AG04450 (cell line): ENCODE measurements at places on chromosomes 16 and 17.

DNA sequence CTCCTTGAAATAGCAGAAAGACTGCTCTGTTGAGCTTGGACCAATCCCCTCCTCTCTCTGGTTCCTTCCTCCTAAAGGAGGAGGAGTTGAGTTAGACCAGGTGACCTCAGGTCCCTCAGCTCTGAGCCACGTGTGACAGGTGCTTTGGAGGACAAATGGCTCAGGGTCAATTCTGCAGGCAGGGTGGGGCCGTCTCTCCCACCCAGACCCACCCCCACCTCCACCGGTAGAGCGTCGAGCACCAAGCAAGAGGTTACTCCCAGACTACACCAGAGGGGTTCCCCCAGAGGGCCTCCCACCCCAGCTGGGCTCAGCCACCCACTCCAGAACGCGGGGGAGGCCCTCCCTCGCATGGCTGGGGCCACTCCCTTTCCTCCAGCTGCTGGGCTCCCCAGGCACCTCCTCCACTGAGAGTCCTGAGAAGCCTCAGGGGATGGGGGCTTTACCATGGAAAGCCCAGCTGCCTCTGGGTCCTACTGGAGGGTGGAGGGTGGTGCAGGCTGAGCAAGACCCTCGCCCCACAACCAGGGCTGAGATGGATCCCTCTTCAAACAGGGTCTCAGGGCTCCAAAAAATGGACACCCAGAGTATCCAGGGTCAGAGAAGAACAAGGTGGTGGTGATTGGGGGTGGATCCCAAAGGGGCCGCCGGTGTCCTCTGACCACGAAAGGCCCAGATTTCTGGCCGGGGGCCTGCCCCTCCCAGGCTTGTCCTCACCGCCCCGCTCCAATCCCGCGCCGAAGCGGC, 7.6 kb downstream of the MYO1C start:
- no peak for DNase-seq

GRCh38 chr16:72468582-72468981, 296.6 kb upstream of the PMFBP1 start:
- DNase-seq = no peak

GRCh38 chr17:29179232-29180033, 765 bp downstream of the MYO18A start:
- no peak for DNase-seq

DNA sequence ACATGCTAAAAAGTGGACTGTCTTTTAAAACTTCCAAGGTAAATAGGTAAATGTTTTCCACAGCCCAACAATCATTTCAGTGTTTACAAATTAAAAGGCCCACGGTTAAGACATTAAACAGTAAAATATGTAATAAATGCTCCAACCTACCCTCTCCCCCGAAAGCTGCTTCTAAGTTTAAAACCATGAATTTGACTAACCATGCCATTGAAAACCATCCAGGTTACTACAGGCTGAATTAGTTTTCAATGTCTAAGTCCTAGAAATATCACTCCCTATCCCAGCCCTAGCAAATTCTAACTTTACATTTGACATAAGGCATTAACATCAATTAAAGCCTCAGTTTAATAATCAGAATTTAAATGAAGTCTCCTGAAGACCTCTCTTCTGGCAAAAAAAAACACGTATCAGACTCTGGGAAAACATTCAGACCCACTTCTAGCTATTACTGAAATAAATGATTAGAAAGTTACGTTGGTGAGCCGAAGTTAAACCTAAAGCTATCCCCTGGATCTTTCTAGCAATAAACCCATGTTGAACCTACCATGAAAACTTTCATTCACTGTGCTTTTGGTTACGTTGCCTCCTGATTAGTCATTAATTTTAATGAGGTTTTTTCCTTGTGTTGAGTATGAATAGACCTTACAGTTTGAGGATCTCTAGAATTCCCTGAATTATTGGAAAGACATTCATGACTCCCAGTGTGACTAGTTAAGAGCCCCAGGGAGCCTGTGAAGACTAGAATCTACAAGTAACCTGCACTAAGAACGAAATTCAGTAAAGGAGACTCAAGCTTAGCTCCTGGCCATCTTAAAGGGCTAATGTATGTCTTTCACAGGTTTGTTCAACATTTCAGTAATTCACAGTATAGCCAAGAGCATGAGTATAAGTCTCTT, 1.7 kb upstream of the POLG2 start:
- no peak for DNase-seq

- DNase-seq = no peak
These were observed 1.0 kb upstream of the HOXB9 start for GRCh38 chr17:48627118-48627597.

- no peak for DNase-seq
These were observed 37.6 kb upstream of the DHRS7B start for GRCh38 chr17:21089145-21089544.

DNA sequence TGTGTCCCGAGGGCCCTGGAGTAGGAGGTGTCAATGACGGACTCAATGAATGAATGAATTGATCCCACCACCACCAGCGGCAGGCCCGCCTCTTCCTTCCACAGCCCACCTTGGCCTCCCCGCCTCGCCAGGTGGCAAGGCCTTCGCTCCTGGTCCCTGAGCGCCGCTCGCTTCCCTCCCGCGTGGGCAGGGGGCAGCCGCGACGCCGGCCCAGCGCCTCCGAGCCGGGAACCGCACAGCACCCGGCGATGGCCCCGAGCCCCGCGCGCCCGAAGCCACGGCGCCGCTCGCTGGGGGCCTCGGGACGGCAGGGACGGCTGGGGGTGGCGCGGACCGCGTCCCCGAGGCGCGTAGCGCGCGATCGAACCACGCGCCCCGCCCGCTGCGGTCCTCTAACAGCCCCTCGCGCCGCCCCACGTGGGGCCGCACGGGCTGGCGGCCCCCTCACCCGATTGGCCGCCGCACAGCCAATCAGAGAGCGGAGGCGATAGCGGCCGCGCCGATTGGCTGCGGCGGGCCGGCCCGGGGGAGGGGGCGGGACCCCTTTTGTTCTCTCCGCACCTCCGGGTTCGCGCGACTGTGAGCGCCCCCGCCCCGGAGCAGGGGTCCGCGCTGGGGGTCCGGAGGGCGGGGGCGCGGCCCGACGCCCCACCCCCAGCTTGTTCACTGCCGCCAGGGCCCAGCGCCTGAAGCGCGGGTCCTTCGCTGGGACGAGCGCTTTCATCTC, 31.4 kb downstream of the ACTG1 start:
- DNase-seq = no peak

DNA sequence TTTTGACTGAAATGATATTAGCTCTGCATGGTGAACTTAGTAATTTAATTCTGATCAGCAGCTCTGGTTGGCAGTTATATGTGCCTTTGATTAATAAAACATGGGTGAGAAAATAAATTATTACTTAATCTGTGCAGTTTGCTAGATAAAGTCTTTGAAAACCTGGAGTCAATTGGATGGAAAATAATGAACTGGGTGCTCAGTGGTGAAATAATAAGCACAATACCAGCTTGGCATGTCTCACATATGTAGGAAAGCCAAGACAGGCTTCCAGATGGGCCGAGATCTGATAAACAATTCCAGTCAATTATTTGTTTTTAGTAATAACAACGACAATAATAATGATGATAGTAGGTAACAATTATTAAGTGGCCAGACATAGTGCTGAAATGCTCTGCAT, 326.7 kb downstream of the CDH13 start:
- DNase-seq = no peak

- no peak for DNase-seq
These were observed 470 bp downstream of the KRT23 start for GRCh38 chr17:40936976-40937375.

GRCh38 chr17:45279898-45280297, 18.0 kb upstream of the SPATA32 start:
- DNase-seq = no peak

GRCh38 chr16:20903899-20904506, 3.4 kb downstream of the LYRM1 start:
- no peak for DNase-seq

GRCh38 chr16:51276336-51276735, 125.3 kb upstream of the SALL1 start:
- DNase-seq = no peak

GRCh38 chr17:71338396-71338795, 782.4 kb upstream of the SOX9 start:
- DNase-seq = no peak

DNA sequence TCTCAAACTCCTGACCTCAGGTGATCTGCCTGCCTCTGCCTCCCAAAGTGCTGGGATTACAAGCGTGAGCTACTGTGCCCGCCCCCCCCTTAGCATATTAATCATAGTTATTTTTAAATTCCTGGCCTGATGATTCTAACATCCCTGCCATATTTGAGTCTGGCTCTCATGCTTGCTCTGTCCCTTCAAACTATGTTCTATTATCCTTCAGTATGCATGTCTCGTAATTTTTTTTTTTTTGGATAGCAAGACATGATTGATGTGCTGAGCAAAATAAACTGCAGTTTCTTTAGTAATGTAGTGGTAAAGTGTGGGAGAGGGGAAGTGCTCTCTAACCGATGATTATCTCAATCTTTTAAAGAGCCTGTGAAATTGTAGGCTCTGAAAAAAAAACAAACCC, 34.3 kb upstream of the TMEM92 start:
- no peak for DNase-seq

- no peak for DNase-seq
These were observed 375.5 kb downstream of the TOX3 start for GRCh38 chr16:52171481-52171880.

GRCh38 chr17:56648806-56649205, 55.3 kb downstream of the NOG start:
- DNase-seq = no peak

GRCh38 chr16:49537924-49538459, 164.4 kb downstream of the C16orf78 start:
- no peak for DNase-seq

- DNase-seq = no peak
These were observed 4.0 kb downstream of the TGFB1I1 start for GRCh38 chr16:31475946-31476302.

GRCh38 chr17:34140006-34140405, 115.1 kb upstream of the CCL2 start:
- DNase-seq = no peak

- no peak for DNase-seq
These were observed 30.5 kb upstream of the LGALS9 start for GRCh38 chr17:27600471-27600870.

DNA sequence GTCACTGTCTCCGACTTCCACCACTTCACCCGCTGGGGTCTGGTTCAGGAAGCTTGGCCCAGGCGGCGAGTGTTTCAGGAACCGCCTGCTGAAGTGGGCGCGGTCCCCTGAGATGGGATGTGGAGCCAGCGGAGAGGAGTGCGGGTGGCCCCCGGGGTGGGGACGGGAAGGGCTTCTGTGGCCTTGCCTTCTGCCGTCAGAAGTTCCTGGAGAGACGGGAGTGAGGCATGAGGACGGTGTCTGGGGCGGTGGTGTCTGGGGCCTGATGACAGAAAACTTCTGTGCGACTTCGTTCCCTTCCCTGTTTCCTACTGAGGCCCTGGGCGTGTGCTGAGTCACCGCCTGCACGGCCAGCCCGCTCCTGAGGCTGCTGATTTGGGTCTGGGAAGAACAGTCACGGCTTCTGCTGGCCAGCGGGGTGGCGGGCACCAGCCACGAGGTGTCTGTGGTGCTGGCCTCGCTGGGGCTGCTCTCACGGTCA, 12.3 kb upstream of the NLRC3 start:
- DNase-seq = no peak

DNA sequence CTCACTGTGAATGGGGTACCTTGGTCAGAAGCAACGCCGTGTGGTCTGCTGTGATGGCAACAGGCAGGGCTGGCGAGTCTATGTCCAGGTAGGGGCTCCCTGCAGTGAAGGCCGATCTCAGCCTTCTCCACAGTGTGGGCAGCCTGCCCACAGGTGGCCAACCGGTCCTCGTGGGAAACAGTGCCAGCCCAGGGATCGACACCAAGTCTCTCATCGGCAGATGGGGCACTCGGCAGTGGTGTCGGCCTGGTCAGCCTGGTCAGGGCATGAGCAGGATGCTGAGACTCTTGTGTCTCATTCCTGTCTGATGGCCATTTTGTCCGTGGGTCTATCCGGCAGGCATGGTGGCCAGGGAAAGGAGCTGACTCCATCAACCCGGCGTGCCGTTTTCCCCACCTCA, 92.2 kb downstream of the TNFRSF13B start:
- no peak for DNase-seq

GRCh38 chr17:70076189-70076588, 1.2 kb downstream of the KCNJ16 start:
- DNase-seq = no peak

DNA sequence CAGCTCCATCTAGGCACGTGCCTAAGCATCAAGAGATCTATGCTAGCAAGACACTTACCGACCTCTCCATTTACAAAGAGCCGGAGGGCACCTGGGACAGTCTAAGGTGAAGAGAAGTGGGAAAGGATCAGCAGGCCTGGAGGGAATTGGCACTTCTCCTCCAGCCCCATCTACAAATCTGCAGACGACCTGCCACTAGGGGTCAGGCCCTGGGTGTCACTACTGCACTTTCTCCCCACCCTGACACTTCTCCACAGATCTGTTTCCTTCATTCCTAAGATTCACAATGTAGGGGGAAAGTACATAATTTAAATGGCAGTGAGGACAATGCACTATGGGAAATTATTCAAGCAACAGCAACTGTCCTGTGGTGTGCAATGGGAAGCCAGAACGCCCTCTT, 8.1 kb downstream of the MKS1 start:
- DNase-seq = no peak

GRCh38 chr17:59365383-59365981, 34.0 kb downstream of the YPEL2 start:
- no peak for DNase-seq

DNA sequence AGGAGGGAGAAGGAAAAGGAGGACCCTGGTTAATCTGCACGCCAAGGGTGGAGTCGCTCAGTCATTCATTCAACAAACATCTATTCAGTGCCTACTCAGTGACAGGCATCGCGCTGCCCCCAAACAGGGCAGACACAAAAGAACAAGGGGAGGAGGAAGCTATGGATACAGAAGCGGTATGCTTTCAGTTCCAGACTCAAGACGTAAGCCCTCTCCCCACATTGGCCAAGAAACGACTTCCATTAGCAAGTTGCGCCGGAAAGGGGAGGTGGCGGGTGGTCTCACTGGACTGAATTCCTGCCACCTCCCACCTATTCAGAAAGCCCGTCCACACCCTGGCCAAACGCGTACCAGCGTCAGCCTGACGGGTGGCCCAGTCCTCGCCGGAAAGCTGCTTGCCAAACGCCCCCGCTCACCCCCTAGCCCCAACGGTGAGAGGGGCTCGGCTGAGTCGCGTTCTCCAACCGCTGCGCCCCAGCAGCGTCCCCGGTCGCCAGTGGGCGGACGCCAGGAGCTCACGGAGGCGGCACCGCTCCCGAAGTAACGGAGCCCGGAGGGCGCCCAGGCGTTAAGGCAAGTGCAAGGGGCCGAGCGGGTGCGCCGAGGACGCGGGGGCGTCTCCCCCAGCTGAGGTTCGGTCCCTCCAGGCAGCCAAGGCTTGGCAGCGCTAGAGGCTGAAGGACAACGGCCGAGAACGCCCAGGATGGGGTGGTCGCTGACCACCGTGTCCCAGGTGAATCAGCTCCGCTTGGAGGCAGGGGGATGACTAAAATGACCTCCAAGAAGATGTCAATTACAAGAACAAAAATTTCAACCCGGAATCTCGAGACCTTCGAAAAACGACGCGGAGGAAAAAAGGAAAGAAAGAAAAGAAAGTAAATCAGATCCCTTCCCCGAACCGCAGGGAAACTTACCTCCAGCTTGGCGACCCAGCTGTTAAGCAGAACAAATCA, 470.7 kb downstream of the SOX9 start:
- no peak for DNase-seq
